ENCODE measurements at places on chromosomes 4 and X.

- H3K27me3 ChIP-seq = peaks cover 11% of the 10 kb centered on the region
- no peak for DNase-seq
- no peak overlapping the region for H3K27ac ChIP-seq
- H3K4me3 ChIP-seq = no peak overlapping the region
- peaks cover 38% of the 10 kb centered on the region for H3K4me1 ChIP-seq
Observed at GRCh38 chr4:61198686-61199085, 1.4 kb upstream of the ADGRL3 start.

- no peak for DNase-seq
- no peak overlapping the region for H3K4me3 ChIP-seq
- peaks cover 5% of the 10 kb centered on the region for H3K4me1 ChIP-seq
Observed at GRCh38 chr4:131584587-131584986, 1564.5 kb upstream of the PCDH10 start.

GRCh38 chr4:38902695-38903094 is 35.1 kb downstream of the FAM114A1 start:
- H3K27ac ChIP-seq = no peak overlapping the region
- no peak for DNase-seq
- H3K36me3 ChIP-seq = peaks cover 52% of the 10 kb centered on the region
- H3K4me1 ChIP-seq = no peaks in the 10 kb centered on the region
- no peaks in the 10 kb centered on the region for H3K27me3 ChIP-seq
- no peak overlapping the region for H3K4me3 ChIP-seq

- H3K36me3 ChIP-seq = no peaks in the 10 kb centered on the region
- no peak within 1 kb of the TSS for H3K4me3 ChIP-seq
- no peak for DNase-seq
- H3K27ac ChIP-seq = no peak within 1 kb of the TSS
- peaks cover 8% of the 10 kb centered on the region for H3K4me1 ChIP-seq
Observed at GRCh38 chr4:73998040-73999011, at the start of gene CXCL5. CXCL5 (minus strand) TSS chr4:73998677; CDS start chr4:73998581, 96 bp downstream.

- no peak overlapping the region for H3K27ac ChIP-seq
- no peaks in the 10 kb centered on the region for H3K27me3 ChIP-seq
- no peak overlapping the region for H3K4me3 ChIP-seq
- DNase-seq = no peak
Observed at GRCh38 chr4:142718981-142719380, 127.1 kb downstream of the INPP4B start.

GRCh38 chrX:9447906-9448305 is 17.0 kb upstream of the TBL1X start:
- H3K27ac ChIP-seq = no peak overlapping the region
- no peak for DNase-seq
- no peak overlapping the region for H3K4me3 ChIP-seq
- no peaks in the 10 kb centered on the region for H3K27me3 ChIP-seq

DNA sequence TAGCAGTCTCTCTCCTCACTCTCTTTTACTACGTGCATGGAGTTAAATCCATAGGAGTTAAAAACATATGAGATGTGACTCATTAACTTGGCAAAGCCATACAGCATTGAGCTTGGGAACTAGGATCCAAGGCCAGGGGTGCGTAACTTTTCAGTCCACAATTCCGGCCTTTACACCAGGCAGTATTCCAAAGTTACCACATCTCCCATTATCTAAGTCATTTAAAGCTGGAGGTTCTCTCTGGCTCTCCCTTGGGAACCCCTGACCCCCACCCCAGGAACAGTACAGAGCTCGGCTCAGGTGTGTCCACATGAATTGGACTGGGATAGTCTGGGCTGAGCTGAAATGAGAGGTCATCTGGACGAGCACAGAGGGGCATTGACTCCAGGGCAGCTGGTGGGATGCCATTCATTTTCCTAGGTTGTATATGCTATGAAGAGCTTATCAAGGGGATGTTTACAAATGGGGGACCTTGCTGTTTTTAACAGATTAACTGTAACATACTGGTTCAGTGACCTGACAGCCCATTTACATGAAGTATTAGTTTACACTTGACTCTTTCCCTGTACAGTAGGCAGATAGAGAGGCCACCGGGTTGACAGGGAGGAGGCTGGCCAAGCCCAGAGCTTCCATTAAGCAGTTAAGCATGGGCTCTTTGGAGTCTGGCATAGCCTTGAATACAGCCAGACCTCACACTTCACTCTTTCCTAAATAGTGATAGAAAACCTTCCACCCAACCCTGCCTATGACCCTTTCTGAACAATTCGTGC is 128.8 kb downstream of the RAB28 start:
- no peaks in the 10 kb centered on the region for H3K36me3 ChIP-seq
- H3K4me3 ChIP-seq = no peak overlapping the region
- no peaks in the 10 kb centered on the region for H3K4me1 ChIP-seq
- no peak for DNase-seq

DNA sequence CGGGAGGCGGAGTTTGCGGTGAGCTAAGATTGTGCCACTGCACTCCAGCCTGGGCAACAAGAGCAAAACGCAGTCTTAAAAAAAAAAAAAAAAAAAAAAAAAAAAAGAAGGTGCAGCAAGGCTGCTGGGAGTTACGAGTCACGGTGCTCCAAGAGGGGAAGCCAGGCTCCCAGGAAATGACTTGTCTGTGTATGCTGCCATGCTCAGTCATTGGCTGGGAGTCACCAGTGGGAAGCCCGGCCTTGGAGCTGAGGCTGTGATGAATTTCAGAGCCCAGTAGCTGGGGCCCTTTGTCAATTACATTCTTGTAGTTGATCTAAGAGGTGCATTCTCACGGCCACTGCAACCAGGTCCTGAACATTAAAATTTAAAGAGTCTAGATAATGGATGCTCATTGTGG is 1105.1 kb upstream of the TENM3 start:
- no peak overlapping the region for H3K4me3 ChIP-seq
- no peaks in the 10 kb centered on the region for H3K27me3 ChIP-seq
- no peaks in the 10 kb centered on the region for H3K4me1 ChIP-seq
